Fibroblast of skin of abdomen (primary cell): ENCODE measurements at places on chromosomes 6 and 20.

- DNase-seq: peak; percentile 94
These were observed 560.0 kb downstream of the C6orf118 start for GRCh38 chr6:164749221-164750064.

DNA sequence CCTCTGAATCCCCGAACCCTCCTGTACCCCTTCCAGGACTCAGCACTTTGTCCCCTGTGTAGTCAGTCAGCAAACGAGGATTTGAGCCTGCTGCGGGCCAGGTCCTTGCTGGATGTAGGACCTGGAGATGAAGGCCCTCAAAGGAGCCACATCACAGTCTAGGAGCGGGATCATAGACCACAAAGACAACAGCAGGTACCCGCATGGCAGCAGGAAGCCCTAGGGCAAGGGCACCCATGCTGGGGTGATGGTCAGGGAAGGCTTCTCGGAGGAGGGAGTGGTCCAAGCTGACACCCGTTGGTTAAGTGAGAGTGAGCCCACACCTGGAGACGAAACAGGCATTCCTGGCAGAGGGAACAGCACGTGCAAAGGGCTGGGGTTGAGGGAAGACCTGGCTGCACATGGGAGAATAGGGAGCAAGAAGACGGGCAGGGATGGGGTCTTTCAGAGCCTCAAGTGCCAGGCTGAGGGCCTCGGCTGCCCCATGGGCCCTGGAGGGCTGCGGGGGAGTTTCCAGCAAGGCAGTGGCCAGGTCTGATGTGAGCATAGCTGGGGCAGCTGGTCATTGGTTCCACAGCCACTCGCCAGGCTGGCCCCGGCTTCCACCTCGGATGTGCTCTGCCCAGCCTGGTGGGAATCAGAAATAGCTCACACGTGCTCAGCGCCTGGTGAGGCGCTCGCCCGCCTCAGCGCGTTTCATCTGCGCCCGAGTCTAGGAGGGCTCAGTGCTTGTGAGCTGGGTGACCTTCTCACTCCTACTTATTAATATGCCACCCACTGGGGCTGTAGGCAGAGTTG, 15.0 kb downstream of the DLGAP4 start:
- no peak for DNase-seq

DNA sequence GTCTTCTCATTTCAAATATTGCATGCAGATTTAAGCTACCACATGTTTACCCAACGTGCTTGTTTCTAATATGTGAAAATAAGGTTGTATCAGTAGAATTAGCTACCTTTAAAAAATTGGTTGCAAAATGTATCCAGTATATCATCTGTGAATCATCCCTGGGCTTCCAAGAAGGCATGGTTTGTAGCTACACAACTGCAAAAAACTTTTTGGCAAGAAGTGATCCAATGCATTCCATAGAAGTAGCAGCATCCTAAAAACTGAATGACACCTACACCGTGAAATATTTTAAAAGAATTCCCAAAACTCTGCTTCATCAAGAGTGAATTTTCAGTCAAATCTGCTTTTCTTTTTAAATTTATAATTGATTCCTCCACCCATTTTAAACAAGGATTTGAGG, 89.1 kb downstream of the AIG1 start:
- DNase-seq: peak; percentile 81

- no peak for DNase-seq
These were observed 4.6 kb upstream of the MYB start for GRCh38 chr6:135176464-135176863.

GRCh38 chr6:34063651-34064050, 82.2 kb downstream of the GRM4 start:
- no peak for DNase-seq

DNA sequence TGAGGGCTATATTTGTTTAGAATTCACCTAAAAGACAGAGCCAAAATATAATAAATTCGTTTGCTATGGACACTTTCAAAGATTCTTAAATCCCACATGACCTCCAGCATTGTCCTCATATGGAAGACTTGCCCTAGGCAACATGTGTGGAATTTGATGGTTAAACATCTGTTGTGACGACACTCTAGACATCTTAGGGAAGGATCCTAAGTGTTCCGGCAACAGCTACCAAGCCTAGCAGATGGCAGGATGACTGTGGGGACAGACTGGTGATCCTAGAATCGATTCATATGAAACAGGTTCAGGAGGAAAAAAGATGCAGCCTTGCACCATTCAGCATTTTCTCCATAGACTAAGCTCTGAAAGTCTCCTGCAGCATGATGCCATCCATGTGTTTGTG, 77.6 kb upstream of the BACH2 start:
- no peak for DNase-seq

GRCh38 chr6:26536571-26537159, 1.5 kb upstream of the HMGN4 start:
- peak; percentile 84 for DNase-seq

DNA sequence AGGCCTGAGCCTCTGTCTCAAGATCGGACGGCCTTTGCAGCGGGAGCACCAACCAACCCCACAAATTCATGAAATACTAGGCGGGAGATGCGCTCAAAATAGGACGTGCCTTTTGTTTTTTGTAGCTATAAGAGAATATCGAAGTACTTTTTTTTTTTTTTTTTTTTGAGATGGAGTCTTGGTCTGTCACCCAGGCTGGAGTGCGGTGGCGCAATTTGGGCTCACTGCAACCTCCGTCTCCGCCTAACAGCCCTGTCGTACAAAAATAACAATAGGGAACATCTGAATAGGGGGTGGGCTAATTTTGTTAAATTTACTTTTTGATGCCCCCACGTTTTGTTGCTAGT, 5.9 kb upstream of the TUBB2A start:
- no peak for DNase-seq

- DNase-seq: no peak
These were observed 354.7 kb downstream of the CDC5L start for GRCh38 chr6:44742201-44742600.

DNA sequence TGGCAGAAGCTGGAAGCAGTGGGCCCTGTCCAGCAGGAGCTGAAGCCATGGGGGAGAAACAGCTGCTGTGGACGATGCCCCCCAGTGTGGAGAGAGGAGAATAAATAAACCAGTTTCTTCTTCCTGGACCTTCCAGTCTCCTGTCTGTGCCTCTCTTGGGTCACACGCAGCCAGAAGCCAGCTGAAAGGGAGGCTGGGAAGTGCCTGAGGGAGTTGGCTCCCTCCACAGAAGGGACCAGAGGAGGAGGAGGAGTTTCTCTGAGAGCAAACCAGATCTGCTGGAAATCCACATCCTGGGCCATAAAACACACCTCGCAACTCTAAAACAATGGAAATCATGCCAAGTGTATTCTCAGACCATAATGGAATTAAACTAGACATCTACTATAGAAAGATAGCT, 577.0 kb downstream of the CDH26 start:
- no peak for DNase-seq

- DNase-seq: no peak
These were observed 5.8 kb downstream of the DEFB123 start for GRCh38 chr20:31446084-31446819.

- DNase-seq: no peak
These were observed 178.7 kb downstream of the TBXT start for GRCh38 chr6:165988757-165989456.
